ENCODE measurements at places on chromosomes 1 and 21.

GRCh38 chr1:112818990-112819689, 104.0 kb upstream of the PPM1J start:
- no peak for DNase-seq

GRCh38 chr1:93137604-93138292, 42.5 kb downstream of the TMED5 start:
- DNase-seq = no peak

- no peak for DNase-seq
Measured at GRCh38 chr1:200136384-200136783, 108.9 kb downstream of the NR5A2 start.

DNA sequence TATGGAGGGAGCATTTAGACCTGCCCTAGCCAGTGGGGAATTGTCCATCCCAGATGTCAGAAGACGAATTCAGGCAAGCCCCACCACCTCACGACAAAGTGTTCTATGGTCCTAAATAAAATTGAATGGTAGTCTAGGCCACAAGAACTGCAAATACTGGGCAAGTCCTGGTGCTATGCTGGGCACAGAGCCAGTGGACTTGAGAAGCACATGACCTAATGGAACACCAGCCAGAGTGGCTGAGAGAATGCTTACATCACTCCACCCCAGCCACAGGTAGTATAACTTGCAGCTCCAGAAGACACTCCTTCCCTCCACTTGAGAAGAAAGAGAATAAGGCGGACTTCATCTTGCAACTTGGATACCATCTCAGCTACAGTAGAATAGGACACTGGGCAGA, 567.3 kb upstream of the CXADR start:
- DNase-seq = no peak

- no peak for DNase-seq
Measured at GRCh38 chr21:34204481-34205439, 131.4 kb downstream of the MRPS6 start.

GRCh38 chr1:102901996-102902395, 206.3 kb downstream of the COL11A1 start:
- DNase-seq = no peak

DNA sequence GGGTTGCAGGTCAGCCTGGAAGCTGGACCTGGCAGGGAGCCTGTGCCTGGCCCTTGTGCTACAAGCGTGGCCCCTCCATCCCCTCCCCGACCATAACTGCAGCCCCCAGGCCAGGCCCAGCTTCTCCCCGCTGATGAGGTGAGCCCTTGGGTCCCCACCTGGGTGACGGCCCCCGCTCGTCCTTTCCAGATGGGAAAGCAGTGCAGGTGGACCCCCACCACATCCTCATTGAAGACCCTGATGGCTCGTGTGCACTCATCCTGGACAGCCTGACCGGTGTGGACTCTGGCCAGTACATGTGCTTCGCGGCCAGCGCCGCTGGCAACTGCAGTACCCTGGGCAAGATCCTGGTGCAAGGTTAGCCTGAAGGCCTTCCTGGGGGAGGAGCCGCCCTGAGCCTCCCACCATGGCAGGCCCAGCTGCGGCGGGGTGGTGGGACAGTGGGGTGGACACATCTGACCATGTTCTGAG, 56.9 kb downstream of the TRIM11 start:
- DNase-seq = no peak

DNA sequence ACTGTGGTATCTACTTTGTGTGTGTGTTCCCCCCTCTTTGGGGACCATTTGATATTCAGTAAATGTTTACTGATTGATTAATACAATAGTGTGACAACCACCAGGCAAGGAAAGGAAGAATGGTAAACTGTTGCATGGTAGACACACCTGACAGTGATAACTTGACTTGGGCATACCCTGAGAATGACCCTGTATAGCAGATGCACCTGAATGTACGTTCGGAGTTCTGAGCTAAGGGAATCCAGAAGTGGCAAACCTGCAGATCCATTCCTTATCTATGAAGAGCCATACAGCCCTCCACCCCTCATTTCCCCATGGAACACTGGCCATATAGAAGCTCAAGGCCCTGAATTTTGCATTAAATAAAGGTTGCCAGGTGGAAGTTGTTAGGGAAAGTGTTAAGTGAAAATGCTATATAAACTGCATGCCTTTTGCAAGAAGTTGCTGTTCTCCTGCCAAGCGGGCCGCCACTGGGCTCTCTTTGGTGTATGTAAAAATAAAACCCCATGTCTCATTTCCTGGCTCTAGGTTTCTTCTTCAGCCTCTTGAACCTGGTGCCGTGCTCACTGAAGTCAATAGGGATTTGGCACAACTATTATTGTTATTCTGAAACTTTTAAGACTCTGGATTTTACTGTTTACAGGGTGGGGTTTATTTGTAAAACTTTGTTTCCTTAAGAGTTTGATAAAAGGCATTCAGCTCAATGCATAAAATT, 32.6 kb upstream of the DENND1B start:
- DNase-seq = no peak

- peak; percentile 31 for DNase-seq
Measured at GRCh38 chr21:33761441-33762036, 119.2 kb downstream of the ITSN1 start.

- no peak for DNase-seq
Measured at GRCh38 chr1:8421721-8422120, 103.8 kb downstream of the SLC45A1 start.

DNA sequence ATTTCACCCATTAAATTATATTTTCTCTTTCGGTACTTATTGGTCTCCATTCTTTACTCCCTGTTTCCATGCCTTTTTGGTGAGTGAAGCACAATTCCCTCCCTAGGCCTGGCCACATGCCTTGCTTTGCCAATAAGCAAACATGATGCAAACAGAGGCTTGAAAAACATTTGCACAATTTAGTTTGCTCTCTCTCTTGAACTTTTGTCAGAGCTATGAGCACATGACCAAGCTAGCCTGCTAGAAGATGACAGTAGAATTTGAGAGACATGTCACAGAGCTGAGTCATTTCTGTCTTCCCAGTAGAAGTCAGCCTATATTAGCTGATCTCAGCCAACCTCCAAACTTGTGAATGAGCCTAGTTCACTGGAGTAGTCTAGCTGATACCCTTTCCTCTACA, 24.6 kb downstream of the ANGPTL3 start:
- DNase-seq = no peak

DNA sequence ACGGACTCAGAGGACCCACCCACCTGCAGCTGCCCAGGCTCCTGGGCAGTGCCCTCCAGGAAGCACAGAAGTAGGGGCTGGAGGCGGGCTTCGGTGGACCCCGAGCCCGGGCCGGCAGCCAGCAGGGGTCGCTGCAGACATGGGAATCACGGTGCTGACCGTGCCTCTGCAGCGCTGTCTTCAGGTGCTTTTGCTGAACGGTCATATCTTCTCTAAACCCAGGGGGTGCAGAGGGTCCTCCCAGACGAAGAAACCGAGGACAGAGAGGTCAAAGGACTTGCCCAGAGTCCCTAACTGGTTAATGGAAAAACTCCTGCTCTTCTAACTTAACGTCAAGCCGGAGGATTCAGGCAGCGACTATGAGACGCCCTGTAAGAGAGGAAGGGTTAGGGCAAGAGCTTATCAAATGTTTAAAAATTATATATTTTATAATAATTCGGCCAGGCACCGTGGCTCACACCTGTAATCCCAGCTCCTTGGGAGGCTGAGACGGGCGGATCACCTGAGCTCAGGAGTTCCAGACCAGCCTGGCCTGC, 21.5 kb upstream of the LEFTY2 start:
- DNase-seq = no peak

- no peak for DNase-seq
Measured at GRCh38 chr1:170749549-170749948, 85.6 kb downstream of the PRRX1 start.

- no peak for DNase-seq
Measured at GRCh38 chr21:35601211-35601610, 459.1 kb downstream of the SETD4 start.

Data from left renal pelvis (tissue), 4 donors.